Stimulated activated CD8-positive, alpha-beta memory T cell treated with anti-CD3 and anti-CD28 coated beads, Interleukin-7, amount 100 ng/mL, for 1 hour (primary cell): ENCODE measurements at places on chromosomes 7 and 10.

DNA sequence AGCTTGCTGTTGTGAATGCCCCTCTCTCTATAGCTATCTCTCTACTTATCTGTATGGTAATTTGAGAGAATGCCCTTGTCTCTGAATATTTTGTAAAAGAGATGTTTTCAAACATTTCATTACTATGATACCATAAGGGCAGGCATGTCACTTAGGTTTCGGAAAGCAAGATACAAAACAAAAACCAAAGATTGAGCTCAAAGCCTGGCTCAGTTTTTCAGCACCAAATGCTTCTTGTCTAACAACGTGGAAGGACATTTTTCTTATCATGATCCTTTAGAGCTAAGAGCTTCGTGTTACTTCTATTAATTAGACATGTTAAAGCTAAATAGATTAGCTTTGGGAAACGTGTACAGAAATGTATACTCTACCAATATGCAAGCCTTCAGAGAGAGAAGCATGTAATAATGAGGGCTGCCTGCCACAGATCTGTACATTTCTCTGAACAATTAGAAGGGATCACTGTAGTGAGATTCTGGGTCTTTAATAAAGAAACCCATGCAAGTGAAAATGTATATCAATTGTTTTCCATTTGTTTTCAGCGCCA, 148.9 kb downstream of the ARID5B start:
- no peak for DNase-seq

DNA sequence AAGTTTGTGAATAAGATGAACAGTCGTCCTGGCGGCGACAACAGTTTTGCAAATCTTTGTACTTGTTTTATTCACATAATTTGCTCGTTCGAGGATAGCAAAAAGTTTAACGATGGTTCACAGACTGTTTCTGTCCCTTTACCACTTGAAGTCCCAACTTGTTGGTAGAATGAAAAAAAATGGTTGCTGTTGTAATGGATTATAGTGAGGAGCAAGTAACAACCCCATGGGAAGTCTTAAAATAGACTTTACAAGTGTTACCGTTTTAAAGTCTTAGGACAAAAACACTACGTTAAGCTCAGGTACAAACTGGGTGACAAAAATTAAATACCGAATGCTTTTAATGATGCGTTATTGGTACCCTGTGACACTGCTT, 589 bp downstream of the LSM8 start:
- DNase-seq: no peak

GRCh38 chr10:76133597-76134255, 702.3 kb downstream of the LRMDA start:
- DNase-seq: no peak

GRCh38 chr7:95482424-95482823, 3.3 kb upstream of the ASB4 start:
- no peak for DNase-seq

- DNase-seq: no peak
These were observed 102.4 kb downstream of the SVIL start for GRCh38 chr10:29532256-29532878.

DNA sequence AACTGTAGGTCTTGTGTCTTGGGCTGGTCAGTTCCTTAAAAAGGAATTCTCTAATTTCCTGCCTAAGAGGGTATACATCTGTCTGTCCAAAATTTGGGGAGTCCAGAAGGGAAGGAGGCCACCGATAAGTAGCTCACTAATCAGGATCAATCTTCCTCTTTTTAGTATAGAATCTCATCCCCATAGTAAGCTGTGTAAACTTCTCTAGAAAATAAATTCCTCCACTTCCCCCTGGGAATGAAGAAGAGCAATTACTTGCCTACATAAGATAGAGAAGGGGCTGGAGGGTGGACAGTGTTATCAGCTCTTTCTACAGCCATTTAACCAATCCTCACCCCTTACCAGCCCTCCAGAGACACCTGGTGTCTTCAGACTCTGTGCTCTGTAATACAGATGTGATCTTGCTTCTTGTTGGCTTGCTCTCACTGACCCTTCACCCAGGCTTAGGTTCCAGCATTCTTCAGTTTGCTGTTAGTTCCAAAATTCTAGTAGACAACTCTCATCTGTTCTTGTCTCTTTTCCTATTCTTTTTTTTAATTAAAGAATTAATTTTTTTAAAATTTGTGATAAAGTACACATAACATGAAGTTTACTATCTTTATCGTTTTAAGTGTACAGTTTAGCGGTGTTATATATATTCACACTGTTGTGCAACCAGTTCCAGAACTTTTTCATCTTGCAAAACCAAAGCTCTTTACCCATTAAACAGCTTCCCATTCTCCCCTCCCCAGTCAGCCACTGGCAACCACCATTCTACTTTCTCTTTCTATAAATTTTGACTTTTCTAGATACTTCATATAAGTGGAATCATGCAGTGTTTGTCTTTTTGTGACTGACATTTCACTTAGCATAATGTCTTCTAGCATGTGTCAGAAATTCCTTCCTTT, 6.5 kb upstream of the PRKAR2B start:
- no peak for DNase-seq

DNA sequence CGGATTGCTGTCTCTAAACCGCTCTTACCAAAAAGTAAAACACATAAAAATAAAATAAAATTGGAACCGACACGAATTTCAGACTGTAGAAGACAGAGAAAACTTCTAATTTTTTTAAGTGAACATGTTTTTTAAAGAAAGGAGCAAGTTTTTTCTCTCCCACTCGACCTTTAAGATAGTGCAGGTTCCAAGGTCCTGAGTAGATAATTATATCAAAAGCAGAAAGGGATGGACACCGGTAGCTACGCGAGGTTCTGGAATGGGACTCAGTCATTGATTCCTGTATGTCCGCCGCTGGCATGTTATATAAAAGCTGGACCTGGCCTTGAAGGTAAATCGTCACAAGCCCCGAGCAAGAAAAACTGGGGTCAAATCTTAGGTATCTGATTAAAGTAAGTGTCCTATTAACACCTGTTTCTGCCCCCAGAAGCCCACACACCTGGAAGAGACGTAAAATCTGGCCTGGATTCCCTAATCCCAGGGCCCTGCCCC, 462 bp upstream of the CISD1 start:
- no peak for DNase-seq

GRCh38 chr7:148918058-148918596, 34.0 kb upstream of the EZH2 start:
- no peak for DNase-seq

- no peak for DNase-seq
These were observed 370.2 kb downstream of the GATA3 start for GRCh38 chr10:8424555-8425211.

DNA sequence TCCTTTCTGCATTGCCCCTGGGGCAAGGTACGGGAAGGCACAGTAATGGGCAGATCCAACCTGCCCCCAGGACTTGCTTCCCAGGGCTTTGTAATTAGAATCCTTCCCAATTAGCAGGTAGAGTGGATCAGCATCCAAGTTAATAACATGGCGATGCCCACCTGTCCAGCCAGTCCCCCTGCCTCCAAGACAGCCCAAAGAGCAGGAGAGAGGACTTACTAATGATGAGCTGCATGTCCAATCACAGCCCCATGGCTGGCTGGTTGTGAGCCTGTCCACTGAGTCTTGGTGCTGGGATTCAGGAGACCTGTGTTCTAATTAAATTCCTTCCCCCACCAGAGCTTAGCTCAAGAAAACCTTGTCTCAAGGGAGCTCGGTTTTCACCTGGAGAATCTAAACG, 49.0 kb downstream of the RPS24 start:
- no peak for DNase-seq

DNA sequence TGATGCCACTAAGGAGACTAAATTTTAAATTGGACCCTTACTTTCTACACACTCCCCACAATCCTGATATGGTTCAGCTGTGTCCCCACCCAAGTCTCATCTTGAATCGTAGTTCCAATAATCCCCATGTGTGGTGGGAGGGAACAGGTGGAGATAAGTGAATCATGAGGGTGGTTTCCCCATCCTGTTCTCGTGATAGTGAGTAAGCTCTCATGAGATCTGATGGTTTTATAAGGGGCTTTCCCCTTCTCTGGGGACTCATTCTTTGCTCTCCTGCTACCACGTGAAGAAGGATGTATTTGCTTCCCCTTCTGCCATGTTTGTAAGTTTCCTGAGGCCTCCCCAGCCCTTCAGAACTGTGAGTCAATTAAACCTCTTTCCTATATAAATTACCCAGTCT, 18.4 kb upstream of the BET1 start:
- no peak for DNase-seq
